ENCODE measurements at places on chromosomes 5 and 9.

DNA sequence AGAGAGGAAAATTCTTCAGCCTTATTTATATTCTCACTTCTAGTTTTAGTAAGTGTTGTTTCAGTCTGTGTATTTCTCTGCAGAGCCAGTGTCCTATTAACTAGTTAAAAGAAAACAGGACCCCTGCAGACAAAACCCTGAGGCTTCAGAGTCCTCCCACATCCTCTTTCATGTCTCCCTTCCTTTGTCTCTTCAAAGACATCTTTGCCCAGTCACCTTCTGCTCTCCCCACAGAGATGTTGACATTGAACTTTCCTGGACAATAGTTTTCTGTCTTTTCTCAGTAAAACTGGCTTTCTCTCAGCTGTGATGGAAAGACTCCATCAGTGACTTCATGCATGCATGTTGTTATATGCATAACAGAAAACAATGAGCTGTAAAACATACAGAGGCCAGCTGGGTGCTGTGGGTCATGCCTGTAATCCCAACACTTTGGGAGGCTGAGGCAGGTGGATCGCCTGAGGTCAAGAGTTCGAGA, 20.2 kb downstream of the GRAMD2B start:
- DNase-seq = no peak

DNA sequence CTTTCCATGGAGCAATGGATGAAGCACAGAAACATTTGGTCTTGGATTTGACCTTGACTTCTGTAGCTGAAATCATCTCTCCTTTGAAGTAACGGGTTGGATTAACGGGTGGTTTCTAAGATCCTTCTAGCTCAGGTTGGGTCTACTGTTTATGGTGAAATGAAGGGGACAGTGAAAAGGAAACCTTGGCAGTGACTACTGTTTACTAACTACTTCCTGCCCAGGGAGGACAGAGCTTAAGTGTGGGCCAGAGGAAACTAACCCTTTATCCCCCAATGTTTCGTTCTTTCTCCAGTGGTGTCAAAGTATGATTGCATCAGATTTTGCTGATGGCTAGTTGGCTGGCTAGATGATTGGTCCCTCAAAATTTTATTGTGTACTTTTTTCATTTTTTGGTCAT, 22.2 kb downstream of the SKP2 start:
- no peak for DNase-seq

DNA sequence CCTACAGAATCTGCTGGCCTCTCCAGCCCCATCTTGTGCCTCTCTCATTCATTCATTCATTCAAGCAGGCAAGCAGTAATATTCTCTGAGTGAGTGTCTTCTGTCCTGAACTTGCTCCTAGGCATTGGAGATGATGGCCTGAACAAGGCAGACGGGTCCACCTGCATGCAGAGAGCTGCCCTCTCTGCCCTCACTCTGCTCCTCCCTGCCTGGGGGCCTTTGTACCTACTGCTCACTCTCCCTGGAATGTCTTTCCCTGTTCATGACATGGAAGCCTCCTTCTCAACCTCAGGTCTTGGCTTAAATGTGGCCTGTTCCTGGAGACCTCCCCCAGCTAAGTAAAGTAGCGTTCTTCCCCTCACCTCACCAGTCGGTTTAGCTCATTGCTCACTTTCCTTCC, 6.6 kb downstream of the CDX1 start:
- DNase-seq = no peak

GRCh38 chr5:52706775-52707174, 80.9 kb upstream of the ITGA1 start:
- no peak for DNase-seq

GRCh38 chr5:115949096-115949495, 13.2 kb upstream of the LVRN start:
- DNase-seq = no peak

DNA sequence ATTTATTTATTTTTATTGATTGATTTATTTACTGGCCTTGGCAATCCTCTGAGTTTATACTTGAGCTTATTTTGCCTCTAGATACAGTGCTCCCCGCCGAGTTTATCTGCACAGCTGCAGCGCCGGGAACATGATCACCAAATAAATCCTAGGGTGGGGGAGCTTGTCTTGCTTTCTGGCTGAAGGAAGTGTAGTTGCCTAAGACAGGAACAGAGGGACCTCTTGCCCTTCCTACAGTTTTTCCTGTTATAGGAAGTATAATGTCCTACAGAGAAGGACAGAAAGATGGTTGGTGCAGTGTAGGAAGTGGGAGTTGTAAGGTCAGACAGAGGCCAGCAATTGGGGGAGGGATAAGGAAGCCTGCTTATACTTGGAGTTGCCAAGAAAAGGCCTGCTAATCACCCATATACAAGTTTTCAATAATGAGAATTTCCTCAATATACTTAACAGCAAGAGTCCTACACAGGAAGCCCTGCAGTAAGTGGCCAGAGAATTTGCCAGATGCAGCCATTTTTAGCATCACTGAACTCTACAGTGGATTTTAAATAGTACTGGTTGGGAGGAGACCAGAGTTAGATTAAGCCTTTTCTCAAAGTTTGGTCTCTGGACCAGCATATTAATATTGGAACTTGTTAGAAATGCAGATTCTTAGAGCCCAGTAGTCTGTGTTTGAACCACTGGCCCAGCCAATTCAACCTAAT, 7.7 kb downstream of the AOPEP start:
- DNase-seq = no peak

DNA sequence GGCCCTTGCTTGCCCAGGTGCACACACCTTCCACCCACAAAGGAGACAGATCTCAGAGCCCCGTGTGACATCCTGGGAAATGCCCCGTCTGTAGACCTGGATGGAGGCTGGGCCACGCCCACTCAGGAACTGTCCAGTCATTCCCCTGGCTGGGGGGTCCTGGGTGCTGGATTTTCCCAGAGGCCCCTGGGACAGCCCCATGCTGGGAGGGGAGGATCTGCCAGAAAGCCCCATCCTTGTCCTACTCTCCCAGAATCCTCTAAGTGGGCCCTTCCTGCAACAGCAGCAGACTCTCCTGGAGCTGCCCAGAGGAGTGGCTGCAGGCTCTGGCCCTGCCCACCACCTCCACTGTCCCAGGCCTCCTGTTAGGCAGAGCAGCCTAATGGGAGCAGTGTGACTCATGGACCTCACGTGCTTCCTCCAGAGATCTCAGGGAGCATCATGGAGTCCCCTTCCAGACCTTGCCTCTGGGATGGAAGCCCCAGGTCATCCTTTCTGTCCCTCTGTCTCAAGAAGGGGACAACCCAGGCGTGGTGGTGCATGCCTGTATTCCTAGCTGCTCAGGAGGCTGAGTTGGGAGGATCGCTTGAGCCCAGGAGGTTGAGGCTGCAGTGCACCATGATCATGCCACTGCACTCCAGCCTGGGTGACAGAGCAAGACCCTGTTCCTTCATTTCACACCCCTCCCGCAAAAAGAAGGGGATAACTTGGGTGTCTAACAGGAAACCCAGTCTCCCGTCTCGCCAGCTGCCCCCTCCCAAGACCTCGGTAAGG, 51.7 kb downstream of the JADE2 start:
- DNase-seq = no peak

DNA sequence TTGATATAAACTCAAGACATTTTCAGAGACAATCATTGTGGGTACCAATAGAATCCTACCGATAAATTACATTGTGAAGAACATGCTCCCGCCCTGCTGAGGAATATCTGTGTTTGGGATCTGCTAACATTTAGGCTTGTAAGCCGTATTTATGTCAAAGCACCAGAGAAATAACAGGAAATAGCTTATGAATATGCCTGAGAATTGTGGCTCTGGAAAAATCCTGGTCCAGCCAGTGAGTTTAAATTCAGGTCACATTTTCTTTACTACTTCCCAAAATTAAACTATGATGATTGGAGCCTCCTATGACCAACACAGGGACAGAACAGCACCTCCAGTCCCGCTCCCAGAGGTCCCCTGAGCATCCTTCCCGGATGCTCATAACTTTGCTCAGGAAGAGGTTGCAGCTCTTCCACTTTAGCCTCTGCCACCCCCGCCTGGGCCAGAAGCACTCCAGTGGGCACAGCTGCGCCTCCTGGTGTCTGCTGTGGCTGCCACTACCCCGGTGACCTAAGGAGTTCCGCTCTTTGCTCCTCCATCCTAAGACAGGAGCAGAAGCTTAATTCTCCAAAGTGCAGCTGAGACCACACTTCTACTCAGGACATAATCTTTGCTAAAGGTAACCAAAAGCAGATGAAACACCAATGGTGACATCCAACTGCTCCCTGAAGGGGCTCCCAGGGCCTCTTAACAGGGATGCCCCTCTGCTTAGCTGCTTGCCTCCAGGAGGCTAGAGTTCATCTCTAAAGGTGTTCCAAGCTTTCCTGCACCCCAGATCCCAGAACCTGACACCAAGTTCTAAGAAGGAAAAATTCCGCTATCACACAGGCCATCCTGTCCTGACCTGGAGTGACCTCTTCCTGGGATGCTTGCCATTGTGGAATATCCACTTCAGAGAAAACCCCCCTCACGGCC, 58.8 kb downstream of the SLC1A1 start:
- no peak for DNase-seq

GRCh38 chr5:124110942-124111341, 599.0 kb downstream of the CSNK1G3 start:
- no peak for DNase-seq

GRCh38 chr9:22657713-22658112, 211.1 kb downstream of the DMRTA1 start:
- no peak for DNase-seq

DNA sequence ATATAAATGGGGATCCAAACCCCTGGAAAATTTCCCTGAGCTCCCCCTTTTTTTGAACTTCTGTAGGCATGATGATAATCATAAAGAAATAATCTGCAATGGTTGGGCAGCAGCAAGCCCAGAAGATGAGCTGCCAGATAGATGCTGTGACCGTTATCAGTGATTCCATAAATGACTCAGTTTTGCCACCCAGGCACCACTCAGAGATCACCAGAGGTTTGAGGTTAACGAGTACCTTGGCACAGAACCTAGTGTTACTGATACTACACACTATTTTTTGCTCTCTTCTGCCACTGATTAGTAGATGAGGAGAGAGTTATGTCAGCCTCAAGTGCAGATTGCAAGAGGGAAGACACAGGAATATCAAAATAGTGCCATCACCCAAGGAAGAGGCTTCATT, 199.3 kb upstream of the PTGER4 start:
- no peak for DNase-seq

GRCh38 chr5:133992429-133993155, 12.2 kb downstream of the VDAC1 start:
- DNase-seq = no peak

Measured in activated CD4-positive, CD25-positive, alpha-beta regulatory T cell (primary cell).